ENCODE measurements at places on chromosomes 5 and 9.

DNA sequence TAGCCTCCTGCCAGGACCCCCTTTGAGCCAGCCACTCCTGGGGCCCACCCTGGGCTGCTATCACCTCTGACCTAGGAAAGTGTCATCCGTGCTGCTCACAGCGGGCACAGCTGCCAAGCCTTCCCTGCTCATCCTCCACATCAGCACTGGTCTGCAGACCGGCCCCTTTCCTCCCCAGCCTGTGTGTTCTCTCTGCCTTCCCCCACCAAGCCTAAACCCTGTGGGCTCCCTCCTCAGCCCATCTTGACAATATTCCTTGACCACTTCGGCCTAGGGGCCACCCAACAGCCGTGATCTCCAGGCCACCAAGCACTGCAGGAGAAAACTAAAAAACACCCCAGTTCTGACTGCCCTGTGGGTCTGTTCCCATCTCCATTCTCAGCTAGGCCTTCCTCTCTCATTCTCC, 135.1 kb downstream of the DAB2IP start:
- DNase-seq = no peak

DNA sequence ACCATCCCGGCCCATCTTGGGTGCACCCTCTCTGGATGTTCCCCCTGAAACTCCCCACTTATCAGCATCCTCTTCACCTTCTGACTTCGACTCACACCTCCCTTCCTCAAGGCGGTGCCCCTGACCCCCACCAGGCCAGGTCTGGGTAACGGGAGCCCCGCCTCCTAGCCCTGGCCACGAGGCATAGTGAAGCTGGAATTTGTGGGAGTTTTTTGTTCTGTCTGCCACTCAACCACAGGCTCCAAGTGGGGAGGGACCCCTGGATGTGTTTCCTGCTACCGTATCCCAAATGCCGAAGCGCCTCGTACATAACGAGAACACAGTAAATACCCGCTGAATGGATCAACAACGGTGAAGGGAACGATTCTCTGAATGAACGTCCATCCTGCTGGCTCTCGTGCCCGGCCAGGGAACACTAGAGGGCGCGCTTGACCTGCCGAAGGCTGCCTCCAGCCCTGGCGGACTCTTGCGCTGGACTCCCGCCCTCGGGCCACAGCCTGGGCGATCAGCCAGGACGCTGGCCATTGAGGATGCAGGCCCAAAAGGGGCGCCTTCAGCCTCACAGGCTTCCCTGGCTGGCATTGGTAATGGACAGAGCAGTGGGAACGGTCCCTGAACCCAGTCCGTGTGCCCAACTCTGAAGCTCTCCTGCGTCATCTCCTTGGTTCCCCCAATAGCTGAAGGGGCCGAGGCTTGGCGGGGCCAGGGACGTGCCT, 47.3 kb upstream of the PHYKPL start:
- DNase-seq = peak; percentile 36

DNA sequence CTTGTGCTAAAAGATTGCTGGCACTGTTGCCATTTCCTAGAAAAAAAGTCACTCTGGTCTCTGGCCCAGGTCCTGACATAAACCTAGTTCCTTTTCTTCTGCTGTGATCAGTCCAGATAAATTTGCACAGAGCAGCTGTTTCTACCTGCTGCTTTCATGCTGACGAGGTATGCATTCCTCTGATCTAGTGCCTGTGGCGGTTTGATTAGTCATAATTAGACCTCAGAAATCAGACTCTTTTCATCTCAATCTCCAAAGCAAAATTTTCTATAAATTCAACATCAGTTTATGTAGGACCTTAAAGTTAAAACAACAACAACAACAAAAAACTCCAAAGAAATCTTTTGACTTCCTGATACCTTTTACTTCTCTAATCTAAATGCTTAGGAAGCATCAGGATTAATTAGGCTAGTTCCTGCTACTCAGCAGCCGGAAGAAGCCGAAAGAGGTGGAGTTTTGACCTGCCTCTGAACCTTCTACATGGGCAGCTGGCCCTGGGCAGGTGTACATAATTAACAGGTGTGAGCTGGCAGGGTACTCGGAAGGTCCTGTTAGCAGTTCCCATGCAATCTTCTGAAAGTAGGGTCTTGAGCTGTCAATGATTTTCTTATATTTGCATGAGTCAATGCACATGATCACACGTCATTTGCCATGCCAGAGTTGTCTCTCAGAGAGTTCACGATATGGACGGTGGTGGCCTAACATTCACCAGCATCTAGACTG, 83.3 kb upstream of the CCDC112 start:
- no peak for DNase-seq

- no peak for DNase-seq
Observed at GRCh38 chr5:91443761-91444467, 60.8 kb upstream of the ARRDC3 start.

- no peak for DNase-seq
Observed at GRCh38 chr5:116557669-116558271, 16.9 kb downstream of the SEMA6A start.

GRCh38 chr5:136814619-136815378, 449.5 kb upstream of the TRPC7 start:
- DNase-seq = no peak

- DNase-seq = no peak
Observed at GRCh38 chr5:35365758-35366157, 135.5 kb upstream of the PRLR start.

All from stimulated activated CD8-positive, alpha-beta memory T cell treated with anti-CD3 and anti-CD28 coated beads, Interleukin-2, amount 100 ng/mL, for 1 hour (primary cell).